ENCODE measurements at places on chromosomes 1 and 21.
A peak's percentile ranks its signal among the peaks of the same experiment; 100 is the strongest.

DNA sequence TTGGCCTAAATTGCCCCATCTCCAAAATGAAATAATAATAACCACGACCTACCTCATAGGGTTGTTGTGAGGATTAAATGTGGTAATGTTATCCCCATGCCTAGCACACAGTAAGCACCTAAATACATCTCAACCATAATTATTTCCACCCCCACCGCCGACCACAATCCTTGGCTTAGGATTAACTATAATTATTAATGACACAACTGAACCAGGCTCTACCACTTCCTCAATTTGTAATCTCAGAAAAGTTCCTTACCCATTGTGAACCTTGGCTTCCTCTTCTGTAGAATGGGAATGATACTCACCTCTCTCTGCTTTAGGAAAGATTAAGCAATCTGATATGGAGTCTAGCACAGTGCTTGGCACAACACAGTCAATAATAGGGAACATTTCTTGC lies 44.3 kb upstream of the TACSTD2 start:
- no peak for DNase-seq

GRCh38 chr21:36697851-36698384 lies 997 bp upstream of the SIM2 start:
- DNase-seq, result no peak

GRCh38 chr1:58746757-58747156 lies 37.1 kb downstream of the JUN start:
- DNase-seq, result no peak

- DNase-seq, result peak; percentile 51
Observed at GRCh38 chr1:73517603-73518191, 680.3 kb downstream of the LRRIQ3 start.

DNA sequence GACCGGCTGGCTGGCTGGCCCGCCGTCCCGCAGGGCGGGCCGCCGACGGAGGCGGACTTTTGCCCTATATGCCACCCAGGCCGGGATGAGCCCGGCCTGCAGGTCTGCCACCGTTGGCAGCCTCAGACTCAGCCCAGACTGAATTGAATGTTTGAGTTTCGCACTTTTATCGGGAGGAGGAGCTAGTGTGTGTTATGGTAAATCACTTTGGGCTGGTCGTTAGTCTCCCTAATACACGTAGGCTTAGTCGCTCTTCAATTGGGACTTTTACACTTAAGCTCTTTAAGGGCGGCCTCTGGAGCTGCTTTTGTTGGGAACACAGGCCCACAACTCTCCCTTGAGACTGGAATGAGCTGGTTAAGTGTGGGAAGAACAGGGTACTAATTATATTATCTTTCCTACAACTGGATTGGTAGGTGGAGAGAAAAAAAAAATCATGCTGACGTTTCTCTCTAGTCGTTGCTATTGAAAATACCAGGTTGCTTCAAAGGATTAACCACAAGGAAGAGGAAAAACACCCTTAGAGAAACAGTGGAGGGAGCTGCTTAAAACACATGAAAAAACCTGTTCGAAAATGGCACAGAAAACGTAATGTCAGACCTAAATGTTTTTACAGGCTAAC lies 1.4 kb upstream of the IRF2BP2 start:
- DNase-seq, result peak; percentile 82

DNA sequence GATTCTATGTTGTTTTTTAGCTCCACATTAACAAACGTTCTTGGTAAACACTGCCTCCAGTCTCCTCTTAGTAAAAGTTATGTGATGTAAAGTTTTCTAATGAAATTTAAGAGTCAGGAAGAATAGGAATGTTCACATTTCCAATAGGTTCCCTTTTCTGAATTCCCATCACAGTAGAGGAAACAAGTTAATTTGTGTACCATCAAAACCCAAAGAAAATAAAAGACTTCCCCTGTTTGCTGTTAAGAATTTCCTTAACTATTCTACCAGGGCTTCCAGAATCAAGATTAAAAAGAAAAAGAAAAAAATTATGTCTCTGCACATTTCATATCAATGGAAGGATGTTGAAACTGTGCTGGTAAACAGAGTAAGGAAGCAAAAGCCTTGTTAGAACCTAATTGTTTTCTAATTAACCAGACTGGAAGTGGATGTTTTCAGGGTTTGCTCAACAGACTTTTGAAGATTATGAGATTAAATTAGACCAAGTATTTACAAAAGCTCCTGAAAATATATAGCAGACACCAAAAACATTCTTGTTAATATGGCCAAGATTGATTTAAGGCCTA lies 43.4 kb upstream of the PALMD start:
- no peak for DNase-seq

GRCh38 chr1:240691501-240691900 lies 79.5 kb upstream of the GREM2 start:
- DNase-seq, result no peak

- no peak for DNase-seq
Observed at GRCh38 chr21:41717573-41718330, 49.1 kb downstream of the RIPK4 start.

DNA sequence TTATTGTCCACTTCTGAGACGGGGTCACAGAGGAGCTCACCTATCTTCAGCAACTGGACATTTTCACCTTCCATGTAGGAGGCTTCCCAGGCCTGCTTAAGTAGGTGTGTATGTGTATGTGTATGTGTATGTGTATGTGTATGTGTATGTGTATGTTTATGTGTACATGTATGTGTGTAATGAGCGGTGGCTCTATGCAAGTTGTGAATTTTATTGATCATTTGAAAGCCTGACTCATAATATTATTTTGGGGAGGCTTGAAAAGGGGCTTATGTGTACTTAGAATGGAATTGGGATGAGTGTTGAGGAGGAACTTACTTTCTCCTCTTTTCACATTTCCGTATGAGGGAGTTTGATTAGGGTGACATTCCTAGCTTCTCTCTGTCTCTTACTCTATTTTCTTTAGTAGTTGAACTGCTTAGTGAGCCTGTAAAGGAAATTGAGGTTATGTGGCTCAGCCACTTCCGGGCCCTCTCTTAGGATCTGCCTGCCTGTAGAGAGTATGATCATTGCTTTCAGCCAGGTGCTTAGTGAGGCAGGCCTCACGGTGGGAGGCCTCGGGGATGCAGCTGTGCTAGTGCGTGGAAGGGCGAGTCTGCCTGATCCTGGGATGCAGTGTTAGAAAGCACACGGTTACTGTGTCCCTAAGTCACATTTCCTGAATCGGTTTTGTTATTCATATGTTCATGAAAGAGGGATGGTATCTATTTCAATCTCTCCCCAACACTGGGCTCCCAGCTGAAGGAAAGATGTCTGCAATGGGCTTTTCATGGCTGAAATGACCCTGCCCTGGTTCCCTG lies 61.0 kb downstream of the IER5 start:
- no peak for DNase-seq

DNA sequence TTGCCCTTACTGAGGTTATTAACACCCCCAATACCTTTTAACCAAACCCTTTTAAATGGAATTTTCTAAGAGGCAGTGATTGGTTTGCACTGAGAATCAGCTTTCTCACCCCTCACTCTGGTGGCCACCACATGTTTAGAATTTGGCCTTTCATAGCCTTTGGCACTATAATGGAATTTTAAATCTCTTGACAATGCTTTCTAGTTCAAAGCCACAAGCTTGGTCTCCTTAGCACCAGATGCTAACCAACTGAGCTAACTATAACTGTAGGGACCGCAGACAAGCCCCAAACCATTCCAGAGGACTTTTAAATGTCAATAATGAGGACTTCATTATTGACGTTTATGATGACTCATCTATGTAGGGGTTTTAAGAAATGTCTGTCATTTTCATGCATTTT lies 238.7 kb upstream of the SNX7 start:
- no peak for DNase-seq

GRCh38 chr1:20449735-20450311 lies 36.2 kb downstream of the CAMK2N1 start:
- DNase-seq, result no peak

DNA sequence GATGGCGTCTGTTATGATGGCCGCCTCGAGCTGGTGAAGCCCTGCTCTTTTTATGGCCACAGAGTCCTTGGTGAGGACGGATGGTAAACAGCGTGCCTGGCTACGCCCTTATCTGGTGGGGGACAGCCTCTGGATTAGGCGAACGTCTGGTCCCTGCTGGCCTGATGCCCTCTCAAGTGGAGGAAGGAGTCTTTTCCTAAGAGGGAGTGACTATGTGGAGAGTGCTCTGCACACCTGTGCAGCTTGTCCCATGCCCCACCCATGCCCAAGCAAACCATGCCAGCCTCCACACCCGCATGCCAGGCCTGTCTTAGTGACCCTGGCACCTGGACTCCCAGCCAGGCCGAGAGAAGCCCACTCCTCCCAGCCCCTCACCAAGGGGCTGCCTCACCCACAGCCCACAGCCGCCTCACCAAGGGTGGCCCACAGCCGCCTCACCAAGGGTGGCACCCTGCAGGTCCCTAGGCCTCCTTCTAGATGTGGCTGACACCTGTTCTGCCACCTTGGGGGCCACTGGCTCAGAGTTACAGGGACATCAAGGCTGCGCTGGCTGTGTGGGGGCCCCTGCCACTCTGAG lies 40.2 kb downstream of the WNT9A start:
- DNase-seq, result no peak

DNA sequence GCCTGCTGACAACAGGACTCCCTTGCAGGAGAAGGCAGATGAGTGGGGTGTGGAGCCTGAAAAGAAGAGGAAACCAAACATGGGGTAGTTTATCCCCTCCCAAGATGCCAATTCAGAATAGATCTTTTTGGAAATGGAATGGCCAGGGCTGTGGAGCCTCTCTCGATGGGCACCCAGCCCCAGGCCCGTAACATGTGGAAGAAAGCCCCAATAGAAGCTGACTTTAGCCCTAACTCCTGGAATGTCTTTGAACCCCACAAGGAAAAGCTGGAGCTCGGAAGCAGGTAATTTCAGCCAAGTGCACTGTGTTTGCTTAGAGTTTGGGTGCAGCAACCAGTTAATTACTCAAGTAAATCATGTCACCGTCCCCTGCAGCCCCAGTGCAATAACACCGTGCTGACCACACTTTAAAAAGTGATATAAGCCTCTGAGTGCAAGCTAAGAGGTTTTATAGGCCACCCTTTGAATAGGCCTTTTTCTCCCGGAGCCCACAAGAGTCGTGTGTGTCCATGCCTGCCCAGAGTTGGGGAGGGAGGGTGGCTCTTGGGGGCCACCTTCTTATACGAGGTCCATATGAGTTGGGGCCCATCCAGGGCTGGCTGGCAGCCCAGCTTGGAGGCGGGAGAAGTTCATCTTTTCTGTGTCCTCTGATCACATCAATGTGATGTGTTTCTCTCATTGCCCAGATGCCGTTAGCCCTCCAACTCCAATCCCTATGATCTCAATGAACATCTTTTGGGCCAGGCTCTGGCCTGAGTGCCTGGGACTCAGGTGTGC lies 153.2 kb downstream of the TRABD2B start:
- DNase-seq, result no peak

DNA sequence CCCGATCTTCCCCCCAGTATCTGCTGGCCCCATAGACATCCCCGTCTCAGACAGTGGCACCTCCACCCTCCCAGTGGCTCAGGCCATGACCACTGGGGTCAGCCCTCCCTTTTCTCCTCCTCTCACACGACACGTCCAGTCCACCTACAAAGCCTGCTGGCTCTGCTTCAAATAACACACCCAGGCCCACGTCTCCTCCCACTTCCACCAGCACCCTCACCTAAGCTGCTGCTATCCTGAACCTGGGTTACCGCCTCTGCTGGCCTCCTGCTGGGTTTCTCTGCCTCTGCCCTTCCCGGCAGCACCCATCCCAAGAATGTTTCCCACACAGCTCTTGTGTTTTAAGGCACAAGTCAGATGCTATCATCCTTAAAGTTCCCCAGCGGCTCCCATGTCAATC lies 26.0 kb downstream of the MX2 start:
- no peak for DNase-seq

- no peak for DNase-seq
Observed at GRCh38 chr1:63592536-63593302, 492 bp upstream of the PGM1 start.

DNA sequence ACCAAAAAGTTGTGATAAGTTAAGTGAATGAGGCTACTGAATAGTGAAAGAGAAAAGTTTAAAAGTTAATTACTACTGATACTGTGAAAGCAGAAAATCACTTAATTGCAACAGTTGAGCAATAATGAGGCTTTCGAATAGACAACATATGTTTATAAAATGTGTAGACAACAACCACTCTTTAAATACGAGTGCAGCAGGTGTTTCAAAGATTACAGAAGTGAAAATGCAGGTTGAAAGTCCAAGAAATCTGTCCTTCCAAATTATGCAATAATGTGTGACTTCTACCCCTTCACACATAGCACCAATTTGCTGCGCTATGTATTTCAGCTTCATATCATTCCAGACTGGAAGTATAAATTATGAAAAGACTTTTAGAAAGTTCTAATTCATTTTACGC lies 213.0 kb downstream of the COL24A1 start:
- DNase-seq, result no peak

DNA sequence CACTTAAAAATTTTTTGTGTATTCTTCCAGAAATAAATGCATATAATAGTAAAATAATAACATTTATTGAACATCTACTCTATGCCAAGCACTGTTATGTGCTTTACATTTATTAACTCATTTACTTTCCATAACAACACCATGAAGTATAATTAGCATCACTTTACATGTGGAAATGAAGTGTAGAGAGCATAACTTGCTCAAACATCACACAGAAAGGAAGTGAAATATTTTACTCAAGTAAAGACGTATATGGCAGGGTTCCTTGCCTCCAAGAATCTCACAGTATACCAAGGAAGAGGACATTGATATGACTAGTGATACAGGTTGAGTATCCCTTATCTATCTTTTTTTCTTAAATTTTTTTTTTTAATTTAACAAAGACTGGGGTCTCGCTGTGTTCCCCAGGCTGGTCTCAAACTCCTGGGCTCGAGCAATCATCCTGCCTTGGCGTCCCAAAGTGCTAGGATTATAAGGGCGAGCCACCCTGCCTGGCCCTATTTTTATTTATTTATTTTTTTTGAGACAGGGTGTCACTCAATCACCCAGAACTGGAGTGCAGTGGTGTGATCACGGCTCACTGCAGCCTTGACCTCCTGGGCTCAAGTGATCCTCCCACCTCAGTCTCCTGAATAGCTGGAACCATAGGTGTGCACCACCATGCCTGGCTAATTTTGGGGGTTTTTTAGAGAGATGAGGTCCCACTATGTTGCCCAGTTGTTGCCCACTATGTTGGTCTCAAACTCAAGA lies 7.7 kb upstream of the CLIC4 start:
- DNase-seq, result no peak

- DNase-seq, result peak; percentile 82
Observed at GRCh38 chr1:29519788-29520110, 283.4 kb downstream of the PTPRU start.

- DNase-seq, result no peak
Observed at GRCh38 chr1:165161130-165161529, 195.4 kb downstream of the LMX1A start.

DNA sequence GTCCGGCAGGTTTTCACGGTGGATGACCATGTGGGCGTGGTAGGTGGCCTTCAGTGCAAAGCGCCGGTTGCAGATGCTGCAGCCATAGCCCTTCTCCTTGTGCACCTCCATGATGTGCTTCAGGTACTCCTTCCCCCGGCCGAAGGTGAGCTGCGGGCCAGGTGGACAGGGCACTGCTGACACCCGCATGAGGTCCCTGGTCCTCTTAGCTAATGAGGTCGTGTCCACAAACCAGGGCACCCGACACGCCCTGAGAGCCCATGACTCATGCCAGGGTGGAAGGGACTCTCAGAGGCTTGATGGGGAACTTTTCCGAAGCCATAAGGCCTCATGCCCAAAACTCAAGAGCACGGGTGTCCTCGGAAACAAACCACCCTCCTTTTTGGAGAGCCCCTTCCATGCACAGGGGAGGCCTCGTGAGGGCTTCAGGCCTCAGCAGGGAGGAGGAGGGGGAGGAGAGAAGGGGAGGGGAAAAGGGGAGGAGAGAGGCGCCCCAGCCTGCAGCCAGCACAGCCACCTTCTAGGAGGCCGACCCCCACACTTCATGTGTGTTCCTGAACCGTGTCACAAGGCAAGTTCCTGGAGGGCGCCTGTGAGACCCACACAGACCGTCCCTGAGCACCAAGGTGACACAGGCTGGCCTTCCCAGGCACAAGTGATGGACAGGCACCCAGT lies 54.4 kb upstream of the RIPK4 start:
- no peak for DNase-seq

All from DMS 273 treated with DMSO at 0.1 percent for 48 hours (cell line).